ENCODE measurements at places on chromosomes 3 and 15. TPM values are rescaled to one million over a fixed set of nuclear protein-coding genes. Genes with fewer than 3 reads are reported as not detected.
A peak's percentile ranks its signal among the peaks of the same experiment; 100 is the strongest.

Gene HTR3E
- not detected for total RNA-seq

GRCh38 chr15:66901336-66902100 lies 163.9 kb upstream of the SMAD3 start:
- no peak for DNase-seq

GRCh38 chr3:122618614-122619013 lies 41.2 kb downstream of the PARP15 start:
- no peak for DNase-seq

DNA sequence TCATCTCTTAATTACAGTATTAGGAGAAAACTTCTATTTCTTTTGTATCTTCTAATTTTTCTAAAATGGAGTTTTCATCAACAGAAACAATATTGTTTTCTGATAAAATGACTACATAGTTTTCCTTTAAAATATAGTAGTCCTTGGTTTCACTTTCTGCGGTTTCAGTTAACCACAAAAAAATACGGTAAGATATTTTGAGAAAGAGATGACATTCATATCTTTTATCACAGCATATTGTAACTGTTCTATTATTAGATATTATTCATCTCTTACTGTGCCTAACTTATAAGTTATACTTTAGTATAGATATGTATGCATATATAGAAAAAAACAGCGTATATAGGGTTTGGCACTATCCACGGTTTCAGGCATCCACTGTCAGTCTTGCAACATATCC lies 2.3 kb downstream of the B4GALT4 start:
- no peak for DNase-seq

Gene MPI
- 53.2 TPM for total RNA-seq

GRCh38 chr15:79399606-79400005 lies 32.5 kb upstream of the MINAR1 start:
- DNase-seq = no peak

Gene MYLK
- 10.1 TPM for total RNA-seq

Gene SI
- not detected for total RNA-seq

GRCh38 chr3:67617518-67617917 lies 36.9 kb downstream of the SUCLG2 start:
- no peak for DNase-seq

Gene GOLGA8O
- total RNA-seq = 1.5 TPM

DNA sequence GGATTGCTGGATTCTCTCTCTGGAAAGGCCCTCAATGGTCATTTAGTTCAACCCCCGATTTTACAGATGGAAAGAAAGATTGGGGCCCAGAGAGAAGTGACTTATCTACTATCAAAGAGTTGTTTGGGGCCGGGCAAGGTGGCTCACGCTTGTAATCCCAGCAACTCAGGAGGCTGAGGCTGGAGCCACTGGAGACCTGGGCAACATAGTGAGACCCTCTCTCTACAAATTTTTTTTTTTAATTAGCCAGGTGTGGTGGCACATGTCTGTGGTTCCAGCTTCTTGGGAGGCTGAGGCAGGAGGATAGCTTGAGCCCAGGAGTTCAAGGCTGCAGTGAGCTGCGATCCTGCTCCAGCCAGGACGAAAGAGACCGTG lies 5.2 kb upstream of the USP3 start:
- DNase-seq = no peak

Gene STIMATE
- total RNA-seq = 6.1 TPM

Gene SLC51B
- total RNA-seq = not detected

Gene EOMES
- total RNA-seq = 0.08 TPM

Gene GOLGA8R
- total RNA-seq = 4.3 TPM

GRCh38 chr3:15294929-15295328 lies 37.5 kb downstream of the SH3BP5 start:
- DNase-seq = no peak

- peak; percentile 77 for DNase-seq
These were observed 508 bp upstream of the SMAD6 start for GRCh38 chr15:66701422-66702034.

Measured in Right ventricle myocardium superior (tissue), 1 donor.